ENCODE measurements at places on chromosomes 4 and X.

DNA sequence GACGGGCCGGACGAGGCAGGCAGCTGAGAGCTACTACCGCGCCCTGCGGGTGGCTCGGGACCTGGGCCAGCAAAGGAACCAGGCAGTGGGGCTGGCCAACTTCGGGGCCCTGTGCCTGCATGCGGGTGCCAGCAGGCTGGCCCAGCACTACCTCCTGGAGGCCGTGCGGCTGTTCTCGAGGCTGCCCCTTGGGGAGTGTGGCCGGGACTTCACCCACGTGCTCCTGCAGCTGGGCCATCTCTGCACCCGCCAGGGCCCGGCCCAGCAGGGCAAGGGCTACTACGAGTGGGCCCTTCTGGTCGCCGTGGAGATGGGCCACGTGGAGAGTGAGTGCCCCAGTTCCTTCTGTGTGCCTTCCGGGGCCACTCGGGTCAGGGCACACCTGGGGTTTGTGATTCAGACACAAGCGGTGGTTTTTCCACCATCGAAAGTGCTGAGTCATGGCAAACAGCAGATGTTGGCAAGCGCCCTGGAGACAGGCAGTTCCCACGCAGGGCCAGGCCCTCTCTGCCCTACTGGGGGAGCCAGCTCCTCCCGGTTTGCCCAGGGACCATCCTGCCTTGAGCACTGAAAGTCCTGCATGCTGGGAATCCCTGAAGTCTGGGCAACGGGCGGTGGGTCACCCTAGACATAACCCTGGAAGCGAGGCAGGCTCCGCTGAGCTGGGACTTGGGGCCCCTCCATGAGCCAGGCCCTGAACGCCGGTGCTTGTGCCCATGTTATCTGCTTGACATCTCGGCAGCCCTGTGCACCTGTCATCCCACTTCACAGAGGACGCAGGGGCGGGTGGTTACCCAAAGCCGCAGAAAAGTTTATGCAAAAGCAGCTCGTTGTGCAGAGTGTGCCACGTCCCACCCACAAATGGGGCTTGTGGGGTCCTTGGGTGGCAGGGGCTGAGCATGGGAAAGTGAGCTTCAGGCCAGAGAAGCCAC, 29.5 kb downstream of the SH3TC1 start:
- peak; percentile 46 for DNase-seq

- DNase-seq: no peak
Observed at GRCh38 chr4:15753786-15754185, 24.3 kb upstream of the CD38 start.

GRCh38 chr4:113406723-113407016, 354.9 kb downstream of the CAMK2D start:
- no peak for DNase-seq

- no peak for DNase-seq
Observed at GRCh38 chr4:176875446-176875930, 82.8 kb upstream of the VEGFC start.

GRCh38 chr4:52187603-52188002, 136.5 kb downstream of the SPATA18 start:
- no peak for DNase-seq

DNA sequence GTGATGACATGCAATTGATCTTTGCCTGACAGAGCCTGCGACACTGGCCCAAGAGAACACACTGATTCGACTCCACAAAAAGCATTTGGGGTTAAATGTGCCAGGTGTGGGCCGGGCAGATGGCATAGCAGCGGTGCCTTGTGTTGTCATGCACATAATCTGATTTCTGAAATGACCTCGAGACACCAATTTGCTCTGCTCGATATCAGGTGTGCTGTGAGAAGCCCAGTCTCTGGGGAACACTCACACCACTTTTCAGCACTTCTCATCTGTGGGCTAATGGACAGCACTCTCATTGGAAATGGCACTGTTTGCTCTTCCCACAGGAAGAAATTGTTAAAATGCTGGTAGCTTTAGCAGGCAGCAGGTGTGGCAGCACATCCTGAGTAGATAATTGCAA, 738.3 kb upstream of the TENM3 start:
- no peak for DNase-seq

GRCh38 chr4:1112174-1112820, 1.1 kb downstream of the RNF212 start:
- no peak for DNase-seq

DNA sequence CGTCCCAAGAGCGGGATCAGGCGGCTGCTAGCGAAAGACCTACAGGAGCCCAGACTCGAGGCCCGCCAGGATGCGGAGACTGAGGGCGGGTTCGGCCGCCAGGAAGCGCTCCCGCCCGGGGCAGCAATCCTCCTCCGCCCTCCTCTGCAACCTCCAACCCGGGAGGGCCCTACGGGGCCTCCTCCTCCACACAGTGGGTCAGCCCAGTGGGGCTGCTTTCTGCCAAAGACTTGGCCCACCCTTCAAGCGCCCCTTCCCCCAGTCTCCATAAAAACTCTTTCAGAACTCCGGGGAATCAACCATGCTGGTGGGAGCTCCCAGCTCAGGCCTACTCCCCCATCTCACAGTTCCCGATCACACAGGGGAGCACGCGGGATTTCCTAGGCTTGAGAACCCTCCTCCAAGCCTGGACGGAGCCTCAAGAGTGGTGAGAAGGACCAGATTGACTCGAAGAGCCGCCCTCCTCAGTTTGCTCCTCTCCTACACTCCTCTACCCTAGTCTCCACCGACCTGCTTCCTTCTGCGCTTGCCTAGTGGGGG, 77.5 kb downstream of the RLIM start:
- DNase-seq: no peak

- no peak for DNase-seq
Observed at GRCh38 chr4:176595257-176595656, 197.5 kb downstream of the VEGFC start.

GRCh38 chrX:68043713-68044438, 389.4 kb downstream of the OPHN1 start:
- DNase-seq: no peak

DNA sequence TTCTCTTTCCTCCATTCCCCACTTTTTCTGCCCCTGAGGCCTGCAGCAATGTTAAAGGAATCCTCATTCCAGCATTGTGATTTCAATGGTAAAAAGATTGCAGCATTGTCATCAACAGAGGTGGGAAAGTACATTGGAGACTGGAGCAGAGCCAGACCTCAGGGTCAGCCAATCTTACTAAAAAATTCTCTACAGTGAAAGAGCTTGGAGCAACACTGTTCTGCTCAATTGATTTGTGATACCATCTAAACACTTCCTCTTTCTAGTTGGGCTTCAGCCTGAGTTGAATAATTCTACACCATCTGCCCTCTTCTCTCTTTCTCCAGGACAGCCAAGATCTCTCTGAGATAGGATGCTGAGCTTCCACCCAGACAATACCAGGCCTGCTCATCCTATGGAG, 176.5 kb downstream of the AR start:
- no peak for DNase-seq

- peak; percentile 12 for DNase-seq
Observed at GRCh38 chrX:119067023-119067739, 5.6 kb upstream of the CT47C1 start.

DNA sequence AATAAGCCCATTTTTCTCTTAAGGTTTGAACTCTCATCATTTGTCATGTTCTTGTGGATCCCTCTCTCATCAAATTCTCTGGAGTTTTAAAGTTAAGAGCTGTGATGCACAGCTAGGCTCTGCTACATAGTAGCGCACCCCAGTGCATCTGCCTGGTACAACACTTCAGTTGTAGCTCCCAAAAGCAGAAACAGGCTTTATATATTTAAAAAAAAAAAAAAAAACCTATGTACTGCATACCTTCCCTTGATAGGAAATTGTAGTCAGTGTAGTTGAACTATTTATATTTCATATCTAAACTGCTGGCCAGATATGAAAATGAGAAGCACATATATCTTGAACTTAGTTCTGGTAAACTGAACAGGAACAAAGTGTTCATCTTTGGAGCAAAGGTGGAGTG, 131.4 kb downstream of the KLHL13 start:
- DNase-seq: no peak

DNA sequence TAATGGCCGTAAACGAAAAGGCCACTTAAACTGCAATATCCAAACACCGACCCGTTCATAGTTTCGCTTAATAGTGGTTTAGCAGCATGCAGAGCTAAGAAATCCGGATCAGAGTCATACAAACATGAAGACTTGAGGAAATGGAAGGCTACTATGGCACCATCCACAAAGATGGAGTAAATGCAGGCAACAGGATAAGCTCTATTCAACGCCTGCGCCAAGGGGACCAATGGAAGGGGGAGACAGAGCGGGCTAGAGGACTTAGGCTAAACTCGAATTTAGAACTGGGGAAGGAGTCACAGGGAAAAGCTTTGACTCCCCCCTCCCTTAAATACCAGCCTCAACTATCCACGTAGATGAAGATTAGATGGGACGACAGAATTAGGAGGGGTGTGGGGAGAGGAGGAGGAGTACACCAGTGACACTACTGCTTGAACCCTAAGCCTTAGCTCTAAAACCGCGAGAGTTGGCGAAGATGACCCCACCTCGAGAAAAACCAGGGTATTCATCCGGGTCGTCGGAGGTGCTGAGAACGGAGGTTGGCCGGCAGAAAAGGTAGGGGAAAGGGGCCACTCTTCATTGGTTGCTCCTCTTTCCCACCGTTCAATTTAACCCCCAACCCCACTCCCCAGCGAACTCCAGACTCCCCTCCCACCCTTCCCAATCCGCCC, 3.5 kb downstream of the HUWE1 start:
- no peak for DNase-seq

GRCh38 chrX:145405012-145405411, 157.7 kb downstream of the SPANXN1 start:
- no peak for DNase-seq

- no peak for DNase-seq
Observed at GRCh38 chr4:70581980-70582379, 10.1 kb upstream of the AMBN start.

DNA sequence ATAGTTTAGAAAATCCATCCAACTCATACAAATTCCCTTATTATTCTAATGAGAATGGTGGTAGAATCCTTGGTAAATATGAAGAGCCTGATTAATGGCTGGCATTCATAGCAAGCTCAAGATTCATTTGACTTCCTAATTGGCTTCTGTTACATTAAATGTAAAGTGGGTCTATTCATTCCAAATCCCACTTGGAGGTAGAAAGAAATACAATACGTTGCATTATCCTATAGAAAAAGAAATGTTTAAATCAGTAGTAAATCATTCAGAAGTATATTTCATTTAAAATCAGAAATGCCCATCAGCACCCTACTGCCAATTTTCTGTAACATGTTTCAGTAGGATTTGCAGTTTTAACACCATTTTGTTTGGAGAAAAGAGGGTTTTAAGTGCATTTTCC, 6.7 kb downstream of the ADGRG4 start:
- no peak for DNase-seq

DNA sequence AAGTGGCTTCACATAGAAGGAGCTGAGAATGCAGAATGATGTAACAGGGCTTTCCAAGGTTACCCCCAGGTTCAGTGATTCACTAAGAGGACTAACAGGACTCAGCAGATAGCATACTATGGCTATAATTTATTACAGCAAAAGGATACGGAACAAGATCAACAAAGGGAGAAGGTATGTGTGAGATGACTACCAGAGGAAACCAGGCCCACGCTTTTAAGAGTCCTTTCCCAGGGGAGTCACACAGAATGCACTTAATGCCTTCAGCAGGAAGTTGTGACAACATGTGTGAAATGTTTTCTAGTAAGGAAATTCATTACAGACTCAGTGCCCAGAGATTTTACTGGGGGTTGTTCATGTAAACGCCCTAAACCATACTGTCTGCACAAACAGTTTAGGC, 373.6 kb upstream of the MAGEB2 start:
- no peak for DNase-seq

Measured in stimulated activated CD8-positive, alpha-beta memory T cell treated with anti-CD3 and anti-CD28 coated beads, Interleukin-7, amount 100 ng/mL, for 24 hours (primary cell).